ENCODE measurements at places on chromosomes 7 and 10.
A peak's percentile ranks its signal among the peaks of the same experiment; 100 is the strongest.

- DNase-seq = no peak
These were observed 33.3 kb upstream of the TES start for GRCh38 chr7:116177009-116177408.

DNA sequence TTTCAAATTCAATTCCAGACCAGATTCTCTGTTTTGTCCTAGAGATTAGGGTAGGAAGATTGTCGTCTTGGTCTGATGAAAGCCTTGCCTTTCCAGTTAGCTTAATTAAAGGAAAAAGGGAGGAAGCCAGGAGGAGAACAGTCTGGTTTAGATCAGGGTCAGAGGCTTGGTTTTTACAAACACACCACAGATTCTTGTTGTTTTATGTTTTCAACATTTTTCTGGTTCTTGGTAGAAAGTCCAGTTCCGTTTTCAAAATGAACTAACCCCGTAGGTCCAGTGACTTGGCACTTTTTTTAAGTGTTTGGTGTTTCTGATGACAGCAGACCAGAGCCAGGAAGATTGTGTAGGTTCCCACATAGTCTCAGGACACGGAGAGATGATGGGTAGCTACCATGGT, 167.1 kb upstream of the INHBA start:
- no peak for DNase-seq

DNA sequence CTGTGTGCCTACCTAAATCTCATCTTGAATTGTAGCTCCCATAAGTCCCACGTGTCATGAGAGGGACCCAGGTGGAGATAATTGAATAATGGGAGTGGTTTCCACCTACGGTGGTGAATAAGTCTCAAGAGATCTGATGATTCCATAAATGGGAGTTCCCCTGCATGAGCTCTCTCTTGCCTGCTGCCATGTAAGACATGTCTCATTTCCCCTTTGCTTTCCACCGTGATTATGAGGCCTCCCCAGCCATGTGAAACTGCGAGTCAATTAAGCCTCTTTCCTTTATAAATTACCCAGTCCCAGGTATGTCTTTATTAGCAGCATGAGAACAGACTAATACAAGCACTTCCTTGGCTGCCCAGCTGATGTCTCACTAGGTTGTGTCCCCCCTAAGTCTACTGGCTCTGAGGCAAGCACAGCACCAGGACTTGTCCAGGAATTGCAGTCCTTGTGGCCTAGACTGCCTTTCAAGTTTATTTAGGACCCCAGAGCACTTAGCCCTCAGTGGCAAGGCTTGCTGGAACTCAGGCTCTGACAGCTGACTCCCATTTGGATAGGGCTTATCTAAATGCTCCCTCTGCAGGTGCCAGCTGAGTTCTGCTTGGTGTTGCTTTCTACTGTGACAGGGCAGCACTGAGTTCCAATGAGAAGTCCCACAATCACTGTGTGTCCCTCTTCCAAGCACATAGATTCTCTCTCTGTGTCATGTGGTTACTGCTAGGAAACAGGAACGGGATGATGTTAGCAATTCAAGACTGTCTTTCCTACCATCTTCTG, 59.0 kb upstream of the TAS2R16 start:
- peak; percentile 1 for DNase-seq

GRCh38 chr7:26006426-26006825, 145.6 kb upstream of the NFE2L3 start:
- no peak for DNase-seq

- peak; percentile 58 for DNase-seq
These were observed 72.8 kb upstream of the ZNF722 start for GRCh38 chr7:63925626-63926460.

All from DMS153 (cell line).